ENCODE measurements at places on chromosomes 2 and 18.
A peak's percentile ranks its signal among the peaks of the same experiment; 100 is the strongest.

DNA sequence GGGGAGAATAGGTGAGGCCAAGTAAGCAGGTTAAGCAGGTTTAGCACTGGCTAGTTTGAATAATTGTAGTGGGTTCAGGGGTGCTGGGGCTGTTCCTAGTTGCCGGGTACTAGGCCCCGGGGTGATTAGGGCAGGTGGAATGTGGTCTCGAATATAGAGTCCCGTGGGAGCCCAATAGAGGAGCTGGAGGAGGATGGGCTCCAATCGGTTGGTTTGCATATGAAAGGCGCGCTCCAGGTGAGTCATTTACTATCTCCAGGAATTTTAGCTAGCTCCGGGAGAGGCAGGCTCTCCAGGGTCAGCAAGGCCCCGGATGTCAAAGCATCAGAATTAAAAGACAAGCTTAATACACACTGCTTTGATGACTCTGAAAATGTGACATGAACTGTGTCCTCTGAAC, 304.0 kb downstream of the ZNF521 start:
- DNase-seq, result no peak

DNA sequence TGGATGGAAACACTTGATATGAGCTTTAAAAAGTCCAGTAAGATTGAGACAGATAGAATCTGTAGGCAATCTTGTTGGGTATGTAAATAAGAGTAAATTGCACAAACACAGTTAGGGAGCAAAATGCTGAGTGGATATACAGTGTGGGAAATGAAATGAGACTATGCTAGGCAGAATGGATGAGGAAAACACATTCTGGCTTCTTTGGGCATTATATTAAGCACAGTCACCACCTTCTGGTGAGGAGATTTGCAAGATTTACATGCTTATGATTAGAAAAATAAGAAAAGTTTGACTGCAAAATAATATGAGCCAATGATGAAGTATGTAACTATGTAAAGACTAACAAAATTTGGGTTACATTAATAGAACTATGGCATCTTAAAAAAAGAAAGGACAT, 2165.0 kb upstream of the CELF4 start:
- no peak for DNase-seq

DNA sequence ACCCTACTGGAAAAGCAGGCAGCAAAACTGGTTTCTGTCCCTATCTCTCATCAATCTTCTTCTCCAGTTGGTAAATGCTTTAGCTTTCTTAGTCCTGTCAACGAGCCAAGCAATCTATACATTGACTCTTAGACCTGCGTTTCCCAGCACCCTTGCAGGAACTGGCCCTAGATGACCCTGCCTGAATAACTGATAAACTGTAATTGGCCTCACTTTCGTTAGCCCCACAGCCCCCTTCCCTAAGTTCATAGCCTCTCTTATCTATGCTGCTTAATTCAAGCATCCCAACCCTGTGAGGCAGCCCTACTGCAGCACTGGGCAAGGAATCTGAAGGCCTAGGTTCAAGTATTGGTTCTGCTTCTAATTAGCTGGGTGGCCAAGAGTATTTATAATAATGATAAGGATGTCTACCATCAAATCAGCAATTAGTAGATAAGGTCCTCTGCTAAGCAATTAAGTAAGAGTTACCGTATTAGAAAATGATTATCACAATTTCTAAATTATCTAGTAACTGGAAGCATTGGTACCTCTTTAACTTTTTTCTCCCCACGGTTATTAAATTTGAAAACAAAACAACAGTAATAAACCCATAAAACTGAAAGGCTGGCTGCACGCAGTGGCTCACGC, 86.4 kb upstream of the RMDN2 start:
- no peak for DNase-seq

- no peak for DNase-seq
Measured at GRCh38 chr2:140988597-140988996, 1142.2 kb downstream of the LRP1B start.

DNA sequence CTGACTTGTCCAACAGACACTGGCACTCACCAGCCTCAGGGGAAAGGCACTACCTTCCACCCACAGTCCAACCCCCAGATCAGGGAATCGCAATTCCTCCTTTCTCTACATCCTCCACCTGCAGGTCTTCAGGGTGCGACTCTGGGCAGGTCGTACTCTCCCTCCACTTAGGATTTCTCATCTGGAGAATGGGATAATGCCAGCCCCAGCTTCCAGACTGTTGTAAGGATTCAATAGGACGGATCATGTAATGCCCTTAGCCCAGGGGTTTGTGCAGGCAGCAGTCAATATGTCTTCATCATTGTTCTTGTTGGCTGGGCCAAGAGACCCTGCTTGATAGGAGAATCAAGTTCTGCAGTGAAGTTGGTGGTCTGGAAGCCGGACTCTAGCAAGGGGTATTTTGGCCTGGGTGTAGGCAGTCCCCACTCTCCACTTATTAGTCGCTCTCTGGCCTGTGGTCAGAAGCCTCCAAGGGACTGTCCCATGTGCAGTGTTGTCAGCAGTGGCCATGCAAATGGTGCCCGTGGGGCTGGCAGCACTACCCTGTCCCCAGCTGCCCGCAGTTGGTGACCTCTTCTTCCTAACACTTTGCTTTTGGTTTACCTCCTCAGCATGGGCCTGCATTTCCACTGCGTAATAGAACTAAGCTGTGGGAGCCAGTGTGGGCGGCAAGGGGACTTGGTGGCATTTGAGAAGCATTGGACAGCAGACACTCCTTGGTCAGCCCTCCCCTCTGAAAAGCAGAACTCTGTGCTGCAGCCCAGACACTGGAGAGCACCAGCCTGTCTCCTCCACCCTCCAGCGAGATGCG, 172.4 kb upstream of the HS6ST1 start:
- DNase-seq, result no peak

DNA sequence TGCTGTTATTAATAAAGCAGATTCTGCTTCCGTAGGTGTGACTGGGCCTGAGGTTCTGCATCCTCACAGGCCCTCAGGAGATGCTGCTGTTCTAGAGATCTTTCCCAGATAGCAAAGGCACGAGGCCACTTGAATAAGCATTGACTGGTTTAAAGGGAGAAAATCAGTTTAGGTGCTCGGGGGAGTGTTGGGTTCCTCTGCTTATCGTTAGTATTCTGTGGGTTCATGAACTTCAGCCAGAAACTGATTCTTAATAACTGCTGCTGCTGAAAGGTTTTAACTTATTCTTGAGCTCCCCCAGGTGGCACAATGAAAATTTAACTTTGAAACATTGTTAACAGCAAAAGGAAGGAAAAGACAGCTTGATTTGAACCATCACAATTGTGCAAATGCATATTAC, 56.9 kb downstream of the ITGA6 start:
- DNase-seq, result peak; percentile 7

DNA sequence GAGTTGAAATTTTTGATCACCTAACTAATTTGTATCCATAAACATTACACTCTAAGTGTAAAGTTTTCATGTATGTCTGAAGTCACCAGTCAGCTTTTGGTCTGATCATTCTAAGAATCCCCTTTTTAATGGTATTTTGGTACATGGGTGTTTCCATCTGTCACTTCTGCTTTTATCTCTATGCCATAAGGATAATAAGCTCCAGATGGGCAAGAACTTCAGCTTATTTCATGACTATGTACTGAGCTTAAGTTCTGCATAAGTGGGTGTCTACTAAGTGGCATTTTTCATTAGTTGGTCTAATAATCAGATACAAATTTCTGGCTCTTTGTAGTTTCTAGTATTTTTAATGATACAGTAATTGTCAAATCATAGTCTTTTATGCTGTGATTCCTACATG, 20.4 kb downstream of the UBXN4 start:
- no peak for DNase-seq

GRCh38 chr2:137930146-137930545, 34.1 kb upstream of the HNMT start:
- no peak for DNase-seq

DNA sequence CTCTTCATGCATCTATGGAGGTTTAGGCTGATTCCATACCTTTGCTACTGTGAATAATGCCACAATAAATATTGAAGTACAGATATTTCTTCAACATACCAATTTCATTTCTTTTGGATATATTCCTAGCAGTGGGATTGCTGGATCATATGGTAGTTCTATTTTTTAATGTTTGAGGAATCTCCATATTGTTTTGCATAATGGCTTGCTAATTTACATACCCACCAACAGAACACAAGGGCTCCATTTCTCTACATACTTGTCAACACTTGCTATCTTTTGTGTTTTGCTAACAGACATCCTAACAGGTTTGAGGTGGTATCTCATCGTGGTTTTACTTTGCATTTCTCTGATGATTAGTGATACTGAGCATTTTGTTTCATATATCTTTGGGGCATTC, 253.2 kb downstream of the ZNF804A start:
- DNase-seq, result no peak

DNA sequence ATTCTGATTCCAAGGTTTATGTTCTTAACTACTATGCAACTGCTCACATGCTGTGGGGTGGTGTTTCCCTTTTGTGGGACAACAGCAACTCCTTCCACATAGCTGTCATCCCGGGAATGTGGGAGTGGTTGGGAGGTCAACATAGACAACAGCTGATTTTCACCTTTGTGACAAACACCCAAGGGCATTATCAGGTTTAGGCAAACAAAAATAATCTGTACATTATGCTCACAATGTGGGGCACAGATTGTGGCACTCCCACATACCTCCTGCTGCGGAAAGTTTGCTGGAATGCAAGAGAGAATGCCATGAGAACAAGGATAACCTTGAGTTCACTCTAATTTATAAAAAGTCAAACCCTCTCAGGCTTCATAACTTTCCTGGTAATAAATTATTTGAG, 582.6 kb downstream of the CNTNAP5 start:
- no peak for DNase-seq

DNA sequence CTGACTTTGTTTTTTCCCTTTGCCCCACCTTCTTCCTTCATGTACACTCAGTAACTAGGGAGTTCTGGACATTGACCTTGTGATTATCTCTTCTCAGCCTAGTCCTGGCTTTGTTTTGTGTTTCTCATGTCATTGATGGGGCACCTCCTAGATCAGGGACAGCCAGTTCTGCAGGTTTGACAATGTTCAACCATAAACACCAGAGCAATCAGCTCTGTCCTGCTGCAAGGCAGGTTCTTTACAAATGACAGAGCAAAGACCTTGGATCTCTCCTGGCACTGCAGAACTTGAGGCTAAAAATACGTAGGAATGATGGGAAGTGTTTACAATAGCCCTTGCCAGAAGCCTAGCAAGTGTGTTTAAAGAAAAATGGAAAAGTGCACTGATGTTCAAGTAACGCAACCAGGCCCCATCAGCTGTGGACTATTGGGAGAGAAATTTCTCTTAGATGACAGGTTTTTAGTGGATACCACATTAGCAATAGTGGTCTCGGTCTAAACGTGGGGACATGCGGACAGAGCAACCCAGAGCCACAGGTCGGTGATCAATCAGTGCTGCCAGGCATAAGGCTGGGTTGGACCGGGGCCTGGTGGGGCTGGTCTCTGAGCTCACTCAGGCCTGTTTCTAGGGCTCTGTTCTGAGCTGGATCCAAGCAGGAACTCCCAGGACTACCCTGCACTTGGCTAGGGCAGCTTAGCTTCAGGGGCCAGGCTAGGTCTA, 76.8 kb downstream of the SOWAHC start:
- DNase-seq, result no peak

DNA sequence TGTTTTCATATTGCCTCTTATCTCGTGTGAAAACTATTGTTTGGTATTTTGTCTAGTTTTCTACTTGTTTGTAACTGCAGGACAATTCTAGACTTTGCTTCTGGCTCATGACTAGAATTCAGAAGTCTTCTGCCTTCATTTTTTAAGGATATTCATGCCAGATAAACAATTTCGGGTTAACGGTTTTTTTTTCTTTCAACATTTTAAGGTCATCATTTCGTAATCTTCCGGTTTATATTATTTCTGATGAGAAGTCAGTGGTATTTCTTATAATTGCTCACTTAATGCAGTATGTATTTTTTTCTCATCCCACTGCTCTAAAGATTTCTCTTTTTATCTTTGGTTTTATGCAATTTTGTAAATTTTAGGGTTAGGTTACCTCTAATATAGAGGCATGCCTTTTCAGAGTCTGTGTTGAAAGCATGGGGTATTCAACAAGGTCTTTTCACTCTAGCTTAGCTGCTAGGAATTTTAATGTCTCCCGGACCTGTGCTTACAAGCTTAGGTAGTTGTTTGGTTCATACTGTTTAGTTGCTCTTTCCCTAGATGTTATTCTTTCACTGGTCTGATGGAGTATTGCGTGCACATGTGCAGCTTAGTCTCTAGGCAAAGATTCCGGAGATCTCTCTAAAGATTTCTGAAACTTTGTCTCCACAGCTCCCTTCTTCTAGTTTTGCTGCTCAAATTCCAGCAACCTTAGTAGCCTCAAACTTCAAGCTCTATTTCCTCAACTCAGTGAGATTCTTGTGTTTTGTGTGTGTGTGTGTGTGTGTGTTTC, 198.1 kb downstream of the MCFD2 start:
- no peak for DNase-seq

DNA sequence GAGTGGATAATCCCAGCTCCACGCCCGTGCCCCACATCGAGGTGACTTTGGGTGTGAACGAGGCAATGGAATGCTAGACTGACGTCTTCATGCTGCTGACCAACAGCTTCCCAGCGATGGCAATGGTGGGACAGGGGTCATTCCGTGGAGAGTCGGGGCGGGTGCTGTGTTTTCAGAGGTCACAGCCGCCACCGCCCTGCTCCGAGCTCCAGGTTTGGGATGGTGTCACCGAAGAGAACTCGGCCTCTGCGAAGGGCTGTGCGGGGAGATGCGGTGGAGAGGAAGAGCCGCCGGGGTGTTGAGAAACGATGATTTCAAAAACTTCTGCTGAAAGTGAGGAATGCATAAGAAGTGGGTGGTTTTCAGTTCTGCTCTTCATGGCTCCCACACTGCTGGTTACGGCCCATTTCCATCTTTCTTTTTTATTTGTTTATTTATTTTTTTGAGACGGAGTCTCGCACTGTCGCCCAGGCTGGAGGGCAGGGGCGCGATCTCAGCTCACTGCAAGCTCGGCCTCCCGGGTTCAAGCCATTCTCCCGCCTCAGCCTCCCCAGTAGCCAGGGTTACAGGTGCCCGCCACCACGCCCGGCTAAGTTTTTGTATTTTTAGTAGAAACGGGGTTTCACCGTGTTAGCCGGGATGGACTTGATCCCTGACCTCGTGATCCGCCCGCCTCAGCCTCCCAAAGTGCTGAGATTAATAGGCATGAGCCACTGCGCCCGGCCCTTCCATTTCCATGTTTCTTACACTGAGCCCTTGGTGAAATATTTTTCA, 142.6 kb downstream of the RTP5 start:
- DNase-seq, result no peak
